GM03348 (cell line): ENCODE measurements at places on chromosomes 2 and 18.
A peak's percentile ranks its signal among the peaks of the same experiment; 100 is the strongest.

GRCh38 chr2:181483876-181484275 lies 26.7 kb downstream of the ITGA4 start:
- no peak for DNase-seq

- peak; percentile 49 for DNase-seq
Observed at GRCh38 chr2:23204685-23205242, 180.2 kb upstream of the KLHL29 start.

DNA sequence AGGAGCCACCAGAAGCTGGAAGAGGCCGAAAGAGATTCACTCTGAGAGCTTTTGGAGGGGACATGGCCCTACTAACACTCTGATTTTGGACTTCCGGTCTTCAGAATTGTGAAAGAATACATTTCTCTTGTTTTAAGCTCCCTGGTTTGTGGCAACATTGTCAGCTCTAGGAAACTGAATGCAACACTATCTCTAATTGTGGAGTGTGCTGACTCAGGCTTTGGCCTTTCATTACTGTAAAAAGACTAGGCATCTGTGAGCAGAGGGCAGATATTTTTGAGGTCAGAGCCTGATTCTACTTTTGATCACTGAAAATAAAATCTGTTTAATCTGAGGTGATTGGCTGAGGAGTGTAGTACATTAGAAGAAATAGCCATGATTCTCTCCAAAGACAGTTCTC lies 185.4 kb upstream of the FAM98A start:
- DNase-seq: no peak

- DNase-seq: no peak
Observed at GRCh38 chr2:108363908-108364225, 13.9 kb upstream of the SULT1C4 start.

GRCh38 chr2:102027036-102027980 lies 35.5 kb downstream of the IL1R2 start:
- peak; percentile 70 for DNase-seq

DNA sequence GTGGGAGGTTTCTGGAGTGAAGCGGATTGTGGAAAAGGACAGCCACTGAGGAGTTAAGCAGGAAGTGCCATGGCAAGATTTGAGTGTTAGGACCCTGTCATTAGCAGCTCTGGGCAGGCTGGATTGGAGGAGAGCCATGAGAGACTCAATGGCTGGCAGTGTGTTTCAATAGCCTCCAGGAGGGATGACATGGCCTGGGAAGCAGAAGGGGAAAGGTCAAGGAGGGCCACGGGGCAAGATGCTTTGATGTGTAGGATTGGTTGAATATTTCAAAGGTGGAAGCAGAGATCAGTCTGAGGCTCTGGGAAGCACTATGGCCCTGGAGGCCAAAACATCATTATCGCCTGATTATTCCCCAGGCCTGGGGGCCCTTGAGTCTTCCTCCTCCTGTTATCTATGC lies 229.0 kb upstream of the HS6ST1 start:
- no peak for DNase-seq

DNA sequence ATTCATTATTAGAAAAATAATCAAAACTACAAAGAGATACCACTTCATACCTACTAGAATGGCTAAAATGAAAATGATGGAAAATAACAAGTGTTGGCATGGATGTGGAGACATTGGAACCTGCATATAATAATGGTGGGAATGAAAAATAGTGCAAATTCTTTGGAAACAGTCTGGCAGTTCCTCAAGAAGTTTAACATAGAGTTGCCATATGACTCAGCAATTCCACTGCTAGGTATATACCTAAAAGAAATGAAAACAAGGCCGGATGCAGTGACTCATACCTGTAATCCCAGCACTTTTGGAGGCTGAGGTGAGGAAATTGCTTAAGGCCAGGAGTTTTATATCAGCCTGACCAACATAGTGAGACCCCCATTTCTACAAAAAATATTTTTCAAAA lies 41.6 kb upstream of the ACYP2 start:
- DNase-seq: no peak

DNA sequence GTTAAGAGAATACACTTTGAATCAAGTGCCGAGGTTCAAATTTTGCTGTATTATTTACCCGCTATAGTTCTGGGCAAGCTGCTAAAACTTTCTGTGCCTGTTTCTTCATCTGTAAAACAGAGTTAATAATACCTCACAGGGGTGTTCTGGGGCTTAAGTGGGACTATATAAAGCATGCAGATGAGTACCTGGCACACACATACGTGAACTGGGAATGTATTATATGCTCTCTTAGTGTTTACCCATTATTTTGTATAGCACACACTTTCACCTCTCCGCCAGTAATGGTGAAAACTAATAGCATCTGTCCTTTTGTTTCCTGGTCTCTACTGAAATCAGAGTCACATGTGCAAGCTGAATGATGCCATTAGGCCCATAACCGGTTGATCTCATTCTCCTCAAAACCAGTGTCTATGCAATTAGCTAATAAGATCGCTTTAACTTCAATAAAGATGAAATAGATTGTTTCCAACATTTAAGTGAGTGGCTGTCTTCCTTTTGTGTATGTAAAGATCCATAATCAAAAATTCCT lies 3.8 kb upstream of the CDKL4 start:
- DNase-seq: no peak

- DNase-seq: no peak
Observed at GRCh38 chr2:55487686-55488085, 31.8 kb upstream of the CFAP36 start.

- no peak for DNase-seq
Observed at GRCh38 chr2:19971691-19972090, 18.2 kb downstream of the WDR35 start.

DNA sequence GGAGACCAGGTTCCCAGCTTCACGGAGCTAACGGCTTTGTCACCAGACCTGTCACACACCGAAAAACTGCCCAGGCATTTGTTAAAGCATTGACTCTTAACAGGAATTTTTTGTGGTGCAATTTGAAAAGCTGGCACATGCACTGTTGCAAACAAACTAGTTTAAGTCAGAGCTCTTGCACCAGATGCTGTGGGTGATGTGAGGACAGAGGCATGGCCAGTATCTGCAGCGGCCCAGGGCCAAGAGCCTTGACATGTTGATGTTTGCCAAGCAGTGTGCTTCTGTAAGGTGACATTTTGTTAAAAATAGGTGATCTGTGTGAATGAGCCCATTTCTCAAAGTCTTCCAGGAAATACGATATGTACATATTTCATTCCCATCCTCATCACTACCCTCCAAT lies 142.5 kb downstream of the MTCL1 start:
- DNase-seq: peak; percentile 31

- no peak for DNase-seq
Observed at GRCh38 chr2:121210691-121211090, 74.3 kb downstream of the TFCP2L1 start.

DNA sequence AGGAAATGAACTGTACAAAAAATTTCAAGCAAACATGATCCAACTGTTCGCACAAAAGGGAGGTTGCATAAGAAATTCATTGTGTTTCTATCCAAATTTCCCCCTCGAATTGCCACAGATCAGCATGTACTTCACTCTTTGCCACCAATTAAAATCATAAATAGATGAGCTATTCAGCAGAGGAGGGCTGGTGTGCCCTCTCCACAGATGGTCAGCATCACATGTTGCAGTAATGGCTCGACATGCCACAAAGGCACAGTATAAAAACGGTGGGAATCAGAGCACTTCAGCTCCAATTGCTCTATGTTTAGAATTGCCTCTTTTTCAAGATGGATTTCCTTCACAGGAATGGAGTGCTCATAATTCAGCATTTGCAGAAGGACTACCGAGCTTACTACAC lies at the start of gene G6PC2:
G6PC2 (plus strand) TSS at position 289 of the 400 bp plus-strand sequence; CDS start at position 330, 41 bp downstream.
- DNase-seq: no peak

- no peak for DNase-seq
Observed at GRCh38 chr2:208686665-208687064, 280.1 kb downstream of the PTH2R start.

GRCh38 chr2:2826209-2826551 lies 495.1 kb upstream of the MYT1L start:
- DNase-seq: no peak

- DNase-seq: no peak
Observed at GRCh38 chr2:67686254-67686653, 289.1 kb downstream of the ETAA1 start.

DNA sequence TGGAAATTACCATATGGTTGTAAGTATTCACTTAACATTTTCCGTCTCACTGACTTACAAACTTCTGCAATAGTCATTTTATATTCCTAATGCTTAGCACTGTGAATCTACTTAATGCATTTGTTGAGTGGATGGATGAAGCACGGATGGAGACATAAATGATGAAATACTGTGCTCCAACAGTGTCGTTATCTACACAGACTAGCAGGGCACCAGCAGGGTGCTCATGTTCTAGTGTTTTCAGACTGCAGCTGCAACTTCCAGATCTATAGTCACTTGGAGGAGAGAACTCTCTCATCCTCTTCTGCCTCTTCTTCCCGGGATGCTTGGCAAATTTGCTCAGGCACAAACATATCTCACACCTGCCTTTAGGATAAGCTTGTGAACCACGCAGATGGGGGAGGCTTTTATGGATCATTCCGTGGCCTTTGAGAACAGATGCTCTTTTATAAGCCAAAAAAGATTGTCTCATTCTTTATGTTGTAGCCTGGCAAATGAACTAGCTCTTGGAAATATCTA lies 797.7 kb downstream of the MBD2 start:
- DNase-seq: no peak

DNA sequence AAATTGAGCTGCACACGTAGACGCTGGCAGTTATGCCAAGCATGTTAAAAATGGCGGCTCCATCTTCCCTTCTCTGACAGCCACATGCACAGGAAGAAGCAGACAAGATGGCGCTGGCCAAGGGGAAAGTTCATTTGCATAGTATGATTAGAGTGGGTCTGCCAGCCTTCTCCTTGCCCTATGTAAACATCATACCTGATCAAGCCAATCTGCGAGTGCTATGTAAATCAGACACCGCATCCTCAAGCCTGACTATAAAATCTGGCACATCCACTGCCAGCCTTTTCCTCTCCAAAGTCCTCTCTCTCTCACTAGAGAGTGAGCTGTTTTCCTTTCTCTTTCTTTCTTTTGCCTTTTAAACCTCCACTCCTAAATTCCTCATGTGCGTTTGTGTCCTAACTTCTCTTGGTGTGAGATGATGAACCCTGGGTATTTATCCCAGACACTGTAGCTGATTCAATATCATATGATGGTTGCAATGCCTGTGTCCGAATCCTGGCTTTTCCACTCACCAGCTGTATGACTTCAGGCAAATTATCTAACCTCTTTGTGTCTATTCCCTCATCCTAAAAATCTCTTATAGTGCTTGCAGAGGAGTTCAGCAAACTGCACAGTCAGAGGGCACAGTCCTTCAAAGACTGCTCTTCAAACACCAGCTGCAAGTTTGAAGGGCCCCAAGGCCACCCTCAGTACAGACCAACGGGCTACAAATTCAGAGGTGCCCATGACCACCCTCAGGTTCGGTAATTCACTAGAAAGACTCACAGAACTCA lies 39.3 kb upstream of the ITSN2 start:
- no peak for DNase-seq

DNA sequence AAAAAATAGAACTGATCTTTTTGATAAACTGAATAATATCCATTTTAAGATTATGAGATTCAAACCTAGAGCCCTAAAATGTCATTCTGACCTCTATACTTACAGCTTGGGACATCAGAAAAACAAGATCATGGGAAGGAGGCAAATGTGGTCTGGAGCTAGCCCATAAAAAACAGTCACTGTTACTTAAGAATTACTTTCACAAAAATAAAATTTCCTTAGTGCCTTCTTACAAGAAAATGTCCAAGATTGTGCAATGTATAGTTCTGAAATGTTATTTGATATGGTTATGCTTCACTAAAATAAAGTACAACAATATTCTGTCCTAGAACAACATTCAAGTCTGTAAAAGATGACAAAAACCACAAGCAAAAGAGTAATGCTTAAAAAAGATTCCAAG lies 247.6 kb downstream of the DYM start:
- DNase-seq: peak; percentile 49

GRCh38 chr18:12766986-12767433 lies 64.2 kb downstream of the PSMG2 start:
- no peak for DNase-seq

- DNase-seq: no peak
Observed at GRCh38 chr2:85423525-85423924, 5.0 kb downstream of the SH2D6 start.

GRCh38 chr18:8889489-8889888 lies 184.1 kb downstream of the MTCL1 start:
- peak; percentile 42 for DNase-seq

DNA sequence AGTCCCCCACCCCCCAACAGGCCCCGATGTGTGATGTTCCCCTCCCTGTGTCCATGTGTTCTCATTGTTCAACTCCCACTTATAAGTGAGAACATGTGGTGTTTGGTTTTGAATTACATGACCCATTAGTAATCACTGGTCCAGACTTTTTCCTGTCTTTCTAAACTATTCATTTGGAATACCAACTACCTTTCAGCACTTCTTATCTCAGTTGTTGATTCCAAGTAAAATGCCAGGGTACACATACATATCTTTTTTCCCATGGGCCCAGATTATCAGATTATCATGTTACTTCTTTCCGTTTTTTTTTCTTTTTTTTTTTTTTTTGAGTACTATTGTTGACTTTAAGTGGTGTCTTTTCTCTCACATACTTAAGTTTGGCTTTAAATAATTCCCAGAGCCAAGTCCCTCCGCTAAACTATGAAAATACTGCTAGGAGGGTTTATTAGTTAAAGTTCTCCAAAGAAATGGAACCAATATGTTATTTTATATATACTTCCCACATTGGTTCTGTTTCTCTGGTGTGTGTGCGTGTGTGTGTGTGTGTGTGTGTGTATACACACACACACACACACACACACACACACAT lies 389.3 kb downstream of the IRS1 start:
- DNase-seq: no peak

DNA sequence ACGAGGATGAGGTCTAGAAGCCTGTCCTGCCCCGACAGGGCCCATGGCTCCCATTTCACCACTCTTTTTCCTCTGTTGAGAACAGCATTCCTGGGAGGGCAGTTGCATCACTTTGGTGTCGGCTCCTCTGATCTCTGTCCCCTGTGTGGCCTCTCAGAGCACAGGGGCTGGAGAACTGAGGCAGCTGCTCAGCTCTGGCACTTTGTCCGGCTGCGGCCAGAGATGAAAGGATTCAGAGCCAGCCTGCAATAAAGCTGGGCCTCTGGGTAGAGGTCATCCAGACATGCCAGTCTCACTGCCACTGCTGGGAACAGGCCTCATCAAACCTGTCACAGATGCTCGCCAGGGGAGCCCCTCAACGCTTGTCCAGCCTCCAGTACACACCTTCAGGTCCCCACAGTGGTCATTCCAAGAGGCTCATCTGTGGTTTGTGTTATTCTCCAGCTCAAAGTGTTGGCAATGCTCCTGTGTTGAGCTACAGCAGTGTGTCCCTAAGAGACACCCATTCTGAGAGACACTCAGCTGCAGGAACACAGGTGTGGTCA lies 13.1 kb upstream of the ROCK2 start:
- DNase-seq: no peak

DNA sequence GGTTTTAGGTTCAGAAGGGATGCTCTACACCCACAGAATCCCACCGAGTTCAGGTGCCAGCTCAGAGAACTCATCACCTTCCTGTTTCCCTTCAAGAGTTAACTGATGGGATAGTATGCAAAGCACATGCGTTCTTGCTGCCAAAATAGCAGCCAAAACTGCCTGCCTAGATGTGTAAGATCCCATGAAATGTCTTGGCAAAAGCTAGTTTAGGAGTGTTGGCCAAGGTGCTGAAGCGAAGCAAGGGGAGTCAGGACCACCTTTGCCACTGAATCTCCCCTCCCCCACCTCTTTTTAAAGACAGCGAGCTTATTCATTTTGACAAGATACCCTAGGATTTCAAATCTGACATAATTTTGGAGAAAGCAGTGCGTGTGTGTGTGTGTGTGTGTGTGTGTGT lies 2.1 kb downstream of the DOCK10 start:
- no peak for DNase-seq
